ENCODE measurements at places on chromosomes 5 and 9. TPM values are rescaled to one million over a fixed set of nuclear protein-coding genes. Genes with fewer than 3 reads are reported as not detected.

CSF2 gene
- not detected for total RNA-seq

IFNA2 gene
- not detected for total RNA-seq

EGFL7 gene
- total RNA-seq = 57.1 TPM

SUSD3 gene
- 3.7 TPM for total RNA-seq

HRH2 gene
- total RNA-seq = 1.7 TPM

RGMB gene
- total RNA-seq = 61.5 TPM

SLC45A2 gene
- not detected for total RNA-seq

LCN12 gene
- 0.82 TPM for total RNA-seq

IRX2 gene
- total RNA-seq = 1.6 TPM

PSD2 gene
- 0.10 TPM for total RNA-seq

C1QTNF2 gene
- total RNA-seq = 27.8 TPM

DND1 gene
- total RNA-seq = not detected

PCA3 gene
- total RNA-seq = 0.62 TPM

SLC1A1 gene
- total RNA-seq = 1.5 TPM

CCL27 gene
- not detected for total RNA-seq

STING1 gene
- 38.9 TPM for total RNA-seq

PIP5K1B gene
- total RNA-seq = 4.5 TPM

FAM153A gene
- 1.0 TPM for total RNA-seq

ADAMTS16 gene
- total RNA-seq = 2.5 TPM

KLF4 gene
- 40.8 TPM for total RNA-seq

PKD2L2 gene
- 1.9 TPM for total RNA-seq

SEMA4D gene
- total RNA-seq = 35.8 TPM

MORN5 gene
- total RNA-seq = not detected

GAS1 gene
- total RNA-seq = 142 TPM

ADCY2 gene
- total RNA-seq = 41.3 TPM

GARIN3 gene
- total RNA-seq = not detected

FAM169A gene
- total RNA-seq = 1.8 TPM

ANKRD18A gene
- 0.51 TPM for total RNA-seq

SLC1A3 gene
- total RNA-seq = 24.2 TPM

PCDHA2 gene
- 0.72 TPM for total RNA-seq

ADAMTS6 gene
- 8.1 TPM for total RNA-seq

C5orf58 gene
- total RNA-seq = not detected

ADAMTSL1 gene
- 22.4 TPM for total RNA-seq

CTXN3 gene
- 4.6 TPM for total RNA-seq

KIAA1958 gene
- 5.8 TPM for total RNA-seq

NUTM2F gene
- total RNA-seq = not detected

STK32A gene
- 0.62 TPM for total RNA-seq

ADGRV1 gene
- total RNA-seq = 7.1 TPM

PROB1 gene
- 30.6 TPM for total RNA-seq

NEUROG1 gene
- not detected for total RNA-seq

PCDHGA8 gene
- total RNA-seq = 3.0 TPM

All from tongue (tissue), 3 donors.